CD4-positive, alpha-beta T cell treated with Interleukin-6 at 100 ng/mL for 8 hours (primary cell): ENCODE measurements at places on chromosomes 12 and 14.
A peak's percentile ranks its signal among the peaks of the same experiment; 100 is the strongest.

GRCh38 chr12:88334271-88334670 is 192.2 kb downstream of the TMTC3 start:
- DNase-seq = no peak

DNA sequence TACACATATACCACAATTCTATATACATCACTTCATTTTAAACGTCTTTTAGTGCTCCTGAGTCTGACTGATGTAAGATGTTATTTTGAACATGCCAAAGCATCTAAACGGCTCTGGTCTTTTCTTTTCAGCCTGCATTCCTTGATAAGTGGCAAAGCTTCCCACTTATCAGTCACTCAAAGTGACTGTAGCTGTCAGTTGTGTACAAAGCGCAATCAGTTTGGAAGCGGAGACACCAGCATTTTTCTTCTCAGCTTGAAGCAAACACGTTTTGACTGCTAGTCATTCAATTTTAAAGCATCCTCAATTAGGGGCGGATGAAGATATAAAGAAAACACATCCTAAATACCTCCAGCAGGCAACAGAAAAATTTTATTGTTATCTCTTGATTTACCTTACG is 226.8 kb downstream of the SOX5 start:
- no peak for DNase-seq

DNA sequence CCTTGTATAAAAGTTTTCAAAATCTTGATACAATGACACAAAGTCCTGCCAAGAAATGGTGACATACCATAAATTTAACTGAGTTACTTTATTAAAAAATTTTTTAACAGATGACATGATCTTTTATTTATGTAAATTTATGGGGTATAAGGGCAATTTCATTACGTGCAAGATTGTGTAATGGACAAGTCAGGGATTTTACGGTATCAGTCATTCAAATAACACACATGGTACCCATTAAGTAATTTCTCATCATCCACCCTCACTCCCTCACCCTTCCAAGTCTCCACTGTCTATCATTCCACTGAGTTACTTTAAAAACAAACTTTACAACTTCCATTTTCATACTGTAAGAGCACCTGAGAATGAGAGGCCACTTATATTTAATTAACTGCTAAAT is 37.4 kb downstream of the SPTLC2 start:
- no peak for DNase-seq

- no peak for DNase-seq
Observed at GRCh38 chr14:26281280-26281998, 316.4 kb downstream of the NOVA1 start.

- DNase-seq = no peak
Observed at GRCh38 chr12:100955139-100955538, 160.6 kb downstream of the ANO4 start.

DNA sequence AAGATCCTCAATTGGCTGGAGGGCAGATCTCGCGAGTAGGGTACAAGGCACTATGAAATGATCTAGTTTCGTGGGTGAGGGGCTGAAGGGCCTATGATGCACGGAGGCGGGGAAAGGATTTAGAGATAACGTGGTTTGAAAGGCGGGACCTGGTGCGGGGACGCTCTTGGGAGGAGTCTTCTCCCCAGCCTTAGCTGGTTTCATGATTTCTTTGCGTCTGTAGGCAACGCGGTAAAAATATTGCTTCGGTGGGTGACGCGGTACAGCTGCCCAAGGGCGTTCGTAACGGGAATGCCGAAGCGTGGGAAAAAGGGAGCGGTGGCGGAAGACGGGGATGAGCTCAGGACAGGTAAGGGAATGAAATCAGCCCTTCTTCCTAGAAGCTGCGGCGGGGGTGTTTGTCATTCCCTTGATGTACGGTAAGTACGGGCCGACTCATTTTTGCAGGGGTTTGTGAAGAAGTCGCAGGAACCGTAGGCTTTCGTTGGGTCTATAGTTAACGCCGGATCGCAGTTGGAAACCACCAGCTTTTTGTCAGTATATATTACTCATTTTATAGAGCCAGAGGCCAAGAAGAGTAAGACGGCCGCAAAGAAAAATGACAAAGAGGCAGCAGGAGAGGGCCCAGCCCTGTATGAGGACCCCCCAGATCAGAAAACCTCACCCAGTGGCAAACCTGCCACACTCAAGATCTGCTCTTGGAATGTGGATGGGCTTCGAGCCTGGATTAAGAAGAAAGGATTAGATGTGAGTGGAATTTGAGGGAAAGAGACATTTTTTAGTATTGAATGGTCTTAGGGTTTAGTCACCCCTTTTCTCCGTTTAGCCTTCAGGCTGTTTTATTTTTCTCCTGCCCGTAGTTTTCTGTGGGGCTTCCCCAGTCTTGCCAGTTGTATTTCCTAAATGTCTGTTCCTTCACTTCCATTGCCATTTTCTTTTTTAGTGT is 602 bp downstream of the APEX1 start:
- DNase-seq = peak; percentile 73

DNA sequence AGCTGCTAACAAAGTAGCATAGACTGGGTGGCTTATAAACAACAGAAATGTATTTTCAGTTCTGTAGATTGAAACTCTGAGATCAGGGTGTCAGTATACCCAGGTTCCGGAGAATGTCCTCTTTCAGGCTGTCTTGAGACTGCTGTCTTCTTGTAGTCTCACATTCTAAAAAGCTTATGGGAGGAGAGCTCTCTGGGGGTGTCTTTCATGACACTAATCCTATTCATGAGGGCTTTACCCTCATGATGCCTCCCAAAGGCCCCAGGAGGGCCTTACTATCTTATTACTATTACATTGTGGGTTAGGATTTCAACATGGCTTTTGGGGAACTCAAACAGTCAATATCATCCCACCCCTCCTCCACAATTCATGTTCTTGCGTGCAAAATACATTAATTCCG is 94.3 kb downstream of the AEBP2 start:
- DNase-seq = no peak

DNA sequence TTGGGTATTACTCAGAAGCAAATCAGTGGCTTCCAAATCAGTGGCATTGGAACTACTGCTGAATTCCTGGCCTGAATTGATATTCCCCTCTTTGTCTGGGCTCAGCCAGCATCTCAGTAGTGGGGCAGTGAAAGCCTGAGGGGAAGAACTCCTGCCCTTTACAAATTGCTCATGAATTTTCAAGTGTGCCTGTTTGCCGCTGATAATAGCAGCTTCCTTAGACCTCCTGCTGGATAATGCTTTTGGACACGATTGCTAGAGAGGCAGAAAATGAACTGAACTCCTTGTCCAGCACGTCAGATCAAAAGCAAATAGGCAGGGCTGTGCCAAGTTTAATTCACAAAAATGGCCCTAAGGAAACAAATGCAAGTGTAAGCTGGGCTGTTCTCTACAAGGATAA is 91.3 kb upstream of the GZMB start:
- no peak for DNase-seq

GRCh38 chr14:39998854-39999253 is 566.6 kb upstream of the FBXO33 start:
- no peak for DNase-seq

GRCh38 chr12:68356060-68356695 is 24.0 kb upstream of the MDM1 start:
- no peak for DNase-seq

DNA sequence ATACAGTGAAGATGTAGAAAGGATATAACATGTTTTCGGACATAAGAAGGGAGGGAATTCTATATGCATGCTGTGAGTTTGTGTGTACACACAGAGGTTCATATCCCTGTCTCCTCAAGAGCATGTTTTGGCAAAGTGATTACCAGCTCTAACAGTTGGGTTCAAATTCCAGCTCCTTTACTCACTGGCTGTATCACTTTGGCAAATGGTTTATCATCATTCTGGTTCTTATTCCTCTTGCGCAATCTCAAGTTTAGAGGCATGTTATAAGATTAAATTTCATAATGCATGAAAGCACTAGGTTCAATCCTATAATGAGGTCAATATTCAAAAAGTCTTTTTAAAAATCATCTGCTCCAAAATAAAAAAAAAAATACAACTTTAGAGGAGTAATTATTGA is 107.7 kb upstream of the LRFN5 start:
- no peak for DNase-seq
